Cardiac septum (tissue), 1 donor: ENCODE measurements at places on chromosomes 3 and 15.

GRCh38 chr15:49538520-49538919, 82.1 kb downstream of the FAM227B start:
- no peak for DNase-seq

- no peak for DNase-seq
These were observed 545.7 kb downstream of the NLGN1 start for GRCh38 chr3:173943264-173943663.

DNA sequence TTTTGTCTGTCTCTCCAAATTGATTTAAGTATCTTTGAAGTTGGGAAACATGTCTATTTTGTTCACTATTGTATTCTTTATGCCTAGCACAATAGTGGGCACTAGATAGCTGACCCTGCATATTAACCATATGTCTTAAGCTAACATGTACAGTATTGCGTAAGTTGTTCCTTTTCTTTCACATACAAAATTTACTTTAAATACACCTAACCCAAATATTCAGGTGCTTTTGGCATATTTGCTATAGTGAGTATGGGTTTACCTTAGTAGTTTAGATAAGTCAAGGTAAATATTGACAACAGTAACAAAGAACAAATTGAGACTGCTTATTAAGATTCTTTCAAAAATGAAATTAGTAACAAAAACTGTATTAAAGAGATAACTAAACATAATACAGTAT, 50.9 kb downstream of the NRG4 start:
- DNase-seq = no peak

GRCh38 chr3:67647390-67647878, 7.0 kb downstream of the SUCLG2 start:
- DNase-seq = no peak

- DNase-seq = no peak
These were observed 1126.6 kb downstream of the NAALADL2 start for GRCh38 chr3:175985781-175986180.

DNA sequence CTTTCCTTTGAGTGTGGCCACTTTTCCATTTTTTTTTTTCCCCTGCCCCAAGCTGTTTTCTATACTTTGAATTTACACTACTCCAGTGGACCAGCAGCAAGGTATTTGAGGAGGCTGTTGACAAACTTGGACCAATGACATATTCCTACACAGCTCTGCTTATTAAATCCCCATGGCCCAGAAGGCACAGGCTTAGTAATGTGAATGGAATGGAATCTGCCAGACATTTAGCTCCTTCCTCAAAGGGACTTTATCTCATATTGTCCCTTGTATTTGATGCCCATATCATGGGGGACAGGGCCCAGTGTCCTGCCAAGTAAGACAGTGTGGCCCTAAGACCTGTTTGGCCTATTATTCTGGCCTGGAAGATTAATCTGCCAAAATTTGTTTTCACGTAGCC, 107.5 kb downstream of the CHCHD6 start:
- no peak for DNase-seq

GRCh38 chr3:194447161-194447560, 39.6 kb downstream of the ATP13A3 start:
- no peak for DNase-seq

DNA sequence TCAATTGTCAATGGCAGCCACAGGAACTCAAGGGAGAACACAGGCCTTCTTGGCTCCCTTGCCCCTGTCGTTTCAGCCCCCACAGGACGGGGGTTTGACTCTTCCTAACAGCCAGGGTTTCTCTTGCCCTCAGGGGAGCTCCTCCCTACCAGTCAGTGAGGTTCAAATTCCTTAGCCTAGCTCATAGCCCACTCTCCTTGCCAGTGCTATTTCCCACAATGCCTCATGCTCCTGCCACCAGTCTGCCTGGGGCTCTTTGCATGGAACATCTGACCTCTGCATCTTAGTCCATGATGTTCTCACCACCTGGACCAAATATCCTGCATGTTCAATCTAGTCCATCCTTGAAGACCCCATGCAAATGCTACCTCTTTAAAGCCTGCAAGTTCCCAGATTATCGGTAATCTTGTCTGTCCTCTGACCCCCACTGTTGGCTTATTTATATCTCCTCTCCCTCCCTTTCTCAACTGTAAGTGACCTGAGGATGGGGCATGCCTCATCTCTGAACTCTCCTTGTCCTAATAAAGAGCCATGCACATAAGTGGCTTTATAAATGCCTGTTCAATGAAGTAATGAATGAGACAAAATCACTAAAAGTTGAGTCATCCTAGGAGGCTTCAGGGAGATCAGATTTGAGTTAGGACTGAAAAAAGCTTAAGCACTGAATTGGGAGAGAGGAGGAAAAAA, 78.0 kb downstream of the MYO1E start:
- no peak for DNase-seq

DNA sequence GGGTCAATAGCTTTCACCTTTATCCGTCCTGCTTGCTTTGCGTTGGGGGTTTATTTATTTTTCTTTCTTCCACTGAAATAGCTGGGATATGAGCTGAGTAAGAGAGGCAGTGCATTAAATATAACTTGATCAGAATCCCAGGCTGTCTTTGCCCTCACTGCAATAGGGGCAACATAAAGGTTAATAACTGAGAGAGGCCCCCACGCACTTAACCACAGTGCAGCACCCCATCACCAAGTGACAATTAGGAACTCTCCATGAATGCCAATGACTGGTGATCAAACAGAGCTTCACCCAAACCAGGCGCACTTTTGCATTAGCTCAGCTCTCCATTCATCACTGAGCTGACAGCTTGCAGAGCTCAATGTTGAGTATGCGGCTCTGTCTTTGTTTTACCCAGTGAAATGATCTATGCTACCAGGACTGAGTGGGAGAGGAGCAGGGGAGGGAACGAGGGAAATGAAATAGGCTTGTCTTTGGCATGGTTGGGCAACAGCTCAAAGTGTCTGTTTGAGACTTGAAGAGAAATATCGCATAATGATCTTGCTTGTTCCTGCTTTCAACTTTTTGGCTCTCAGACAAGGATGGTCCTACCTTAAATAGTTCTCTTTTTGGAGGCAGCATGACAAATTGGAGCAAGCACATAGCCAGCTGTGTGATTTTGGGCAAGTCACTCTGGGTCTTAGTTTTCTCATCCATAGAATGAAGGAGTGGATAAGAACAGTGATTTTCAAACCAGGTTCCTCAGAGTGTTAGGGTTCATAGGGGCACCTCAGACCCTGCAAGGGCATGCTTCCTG, 14.5 kb upstream of the GLCE start:
- no peak for DNase-seq

DNA sequence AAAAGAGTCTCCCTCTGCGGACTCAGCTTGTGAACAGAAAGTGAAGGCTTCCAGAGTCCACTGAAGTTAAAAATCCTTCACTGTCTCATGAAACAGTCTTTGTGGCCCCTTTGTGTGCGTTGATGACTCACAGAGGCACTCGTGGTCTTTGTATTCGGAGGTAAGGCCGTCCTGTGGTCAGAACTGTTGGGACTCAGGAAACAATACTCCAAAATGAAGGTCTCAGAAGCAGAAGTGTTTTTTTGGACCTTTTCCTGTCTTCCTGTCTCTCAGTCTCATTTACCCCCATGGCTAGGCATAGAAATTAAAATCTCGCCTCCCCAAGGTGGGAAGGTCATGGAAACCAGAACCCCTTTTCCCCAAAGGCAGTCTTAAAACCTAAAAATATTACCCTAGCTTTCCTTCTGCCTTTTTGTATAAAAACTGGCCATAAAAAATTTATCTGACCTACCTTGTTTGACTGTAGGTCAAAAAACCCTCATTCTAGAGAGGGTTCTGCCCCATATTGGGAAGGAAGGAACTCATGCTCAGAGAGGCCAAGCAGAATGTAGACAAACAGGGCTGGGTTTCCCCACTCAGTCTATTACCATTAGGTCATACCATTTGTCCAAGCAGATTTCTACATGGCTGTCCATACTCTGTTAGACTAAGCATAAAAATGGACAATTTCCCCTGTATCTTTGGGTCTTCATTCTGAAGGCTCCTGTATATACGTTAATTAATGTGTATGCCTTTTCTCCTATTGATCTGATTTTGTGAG, 19.1 kb upstream of the EPB42 start:
- DNase-seq = no peak

DNA sequence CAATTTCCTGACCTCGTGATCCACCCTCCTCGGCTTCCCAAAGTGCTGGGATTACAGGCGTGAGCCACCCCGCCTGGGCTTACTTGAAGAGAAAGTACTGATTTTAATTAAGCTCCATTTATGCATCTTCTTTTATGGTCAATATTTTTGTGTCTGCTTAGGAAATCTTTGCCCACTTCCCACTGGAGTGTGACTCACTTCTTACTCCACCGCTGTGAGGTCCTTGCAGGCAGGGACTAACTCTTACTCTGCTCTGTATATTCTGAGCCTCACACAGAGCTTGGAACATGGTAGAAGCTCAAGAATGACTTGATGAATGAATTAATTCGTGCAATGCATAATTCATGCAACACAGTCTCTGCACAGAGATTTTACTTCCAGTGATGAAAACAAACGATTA, 2.9 kb upstream of the TM4SF19 start:
- DNase-seq = no peak

- no peak for DNase-seq
These were observed 245.9 kb downstream of the NAALADL2 start for GRCh38 chr3:175105066-175105465.

GRCh38 chr15:66644869-66645268, 57.2 kb upstream of the SMAD6 start:
- DNase-seq = no peak

DNA sequence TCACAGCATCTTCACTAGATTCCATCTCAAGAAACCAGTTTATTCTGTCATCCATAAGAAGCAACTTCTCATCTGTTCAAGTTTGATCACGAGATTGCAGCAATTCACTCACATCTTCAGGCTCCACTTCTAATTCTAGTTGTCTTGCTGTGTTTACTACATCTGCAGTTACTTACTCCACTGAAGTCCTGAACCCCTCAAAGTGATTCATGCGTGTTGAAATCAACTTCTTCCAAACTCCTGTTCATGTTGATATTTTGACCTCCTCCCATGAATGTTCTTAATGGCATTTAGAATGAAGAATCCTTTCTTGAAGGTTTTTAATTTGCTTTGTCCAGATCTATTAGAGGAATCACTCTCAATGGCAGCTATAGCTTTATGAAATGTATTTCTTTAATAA, 287.6 kb upstream of the TBL1XR1 start:
- DNase-seq = no peak

- DNase-seq = no peak
These were observed 33.0 kb downstream of the VPS13C start for GRCh38 chr15:62027263-62027565.

DNA sequence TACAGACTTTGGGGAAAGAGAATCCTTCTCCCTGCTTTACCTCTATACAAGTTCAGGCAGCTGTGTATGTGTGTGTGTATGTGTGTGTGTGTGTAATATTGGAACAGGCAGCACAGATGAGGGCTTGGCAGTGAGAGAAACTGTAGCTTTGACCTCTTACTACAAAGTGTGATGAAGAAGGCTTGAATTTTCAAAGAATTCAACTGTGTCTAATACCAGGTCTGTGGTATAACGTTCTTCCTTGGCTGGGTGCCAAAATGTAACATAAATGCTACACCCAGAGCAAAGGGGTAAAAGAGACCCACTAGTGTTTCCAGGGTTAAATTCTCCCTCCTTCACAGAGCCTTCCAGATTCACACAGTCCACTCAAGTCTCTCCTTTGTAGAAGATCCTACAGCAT, 51.1 kb downstream of the CHST2 start:
- no peak for DNase-seq

DNA sequence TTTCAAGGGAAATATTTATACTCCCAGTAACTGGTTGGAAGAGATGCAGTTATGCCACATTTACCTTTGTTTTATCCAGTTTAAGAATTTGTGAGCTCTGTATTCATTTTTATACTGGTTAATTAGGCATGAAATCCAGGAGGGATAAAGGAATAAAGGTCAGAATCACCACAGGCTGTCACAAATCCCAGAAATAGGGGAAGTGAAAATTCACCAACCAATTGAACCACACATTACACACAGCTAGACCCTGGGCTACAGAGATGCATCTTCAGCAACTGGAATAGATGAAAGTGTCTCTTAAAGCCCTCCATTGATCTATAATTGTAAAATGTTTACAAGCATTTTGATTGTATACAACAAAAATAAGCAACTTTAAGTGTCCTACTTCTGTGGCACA, 18.5 kb downstream of the SERPINI1 start:
- no peak for DNase-seq

DNA sequence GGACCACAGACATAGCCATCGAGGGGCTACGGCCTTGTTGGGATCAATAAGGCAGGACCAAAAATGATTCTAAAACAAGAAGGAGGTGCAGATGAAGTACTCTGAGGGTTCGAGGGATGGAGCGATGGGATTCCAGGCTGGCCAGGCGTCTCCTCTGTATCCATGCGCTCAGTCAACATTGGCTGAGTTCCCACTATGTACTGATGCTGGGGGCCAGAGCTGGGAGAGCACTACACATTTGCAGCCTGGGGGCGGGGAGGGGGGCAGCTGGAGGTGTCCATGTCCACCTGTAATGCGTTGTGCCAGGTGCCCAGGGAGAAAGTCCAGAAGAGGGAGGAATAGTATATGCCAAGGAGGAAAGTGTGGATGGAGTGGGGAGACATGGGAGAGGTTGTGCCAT, 81.5 kb downstream of the AAGAB start:
- no peak for DNase-seq

- no peak for DNase-seq
These were observed 417.3 kb downstream of the GABRB3 start for GRCh38 chr15:26355472-26356074.

GRCh38 chr3:71692139-71692538, 33.1 kb downstream of the EIF4E3 start:
- no peak for DNase-seq

- DNase-seq = no peak
These were observed 102.2 kb downstream of the ABHD5 start for GRCh38 chr3:43792904-43793303.

- no peak for DNase-seq
These were observed 67.4 kb downstream of the GTPBP8 start for GRCh38 chr3:113058188-113058587.

- no peak for DNase-seq
These were observed 128.7 kb downstream of the PGPEP1L start for GRCh38 chr15:98878862-98879261.
